ENCODE measurements at places on chromosomes 2 and 18. TPM values are rescaled to one million over a fixed set of nuclear protein-coding genes. Genes with fewer than 3 reads are reported as not detected.

The GPR45 gene
- not detected for total RNA-seq

The AGXT gene
- total RNA-seq: not detected

The CTAGE1 gene
- total RNA-seq: not detected

The PLB1 gene
- total RNA-seq: 0.33 TPM

The ADAM23 gene
- total RNA-seq: 4.5 TPM

The UCN gene
- total RNA-seq: 0.38 TPM

The UGT1A5 gene
- not detected for total RNA-seq

The CDH20 gene
- total RNA-seq: not detected

The CPO gene
- total RNA-seq: 0.19 TPM

The EGR4 gene
- not detected for total RNA-seq

The TMEM198 gene
- total RNA-seq: not detected

The SOCS6 gene
- total RNA-seq: 29.7 TPM

The PTH2R gene
- total RNA-seq: not detected

The DCC gene
- total RNA-seq: not detected

The COL5A2 gene
- total RNA-seq: 107 TPM

The SCYGR4 gene
- not detected for total RNA-seq

The LPIN2 gene
- total RNA-seq: 35.9 TPM

The SERPINB3 gene
- not detected for total RNA-seq

The GLS gene
- total RNA-seq: 143 TPM

The CIB4 gene
- total RNA-seq: not detected

The MYO5B gene
- 0.65 TPM for total RNA-seq

The HOXD3 gene
- 18.0 TPM for total RNA-seq

The ARHGAP15 gene
- total RNA-seq: not detected

The AQP12A gene
- total RNA-seq: not detected

The SPAG16 gene
- total RNA-seq: 9.1 TPM

The LHCGR gene
- total RNA-seq: not detected

The PXDN gene
- total RNA-seq: 560 TPM

The CD207 gene
- total RNA-seq: not detected

The INHBB gene
- 6.9 TPM for total RNA-seq

The RAMP1 gene
- not detected for total RNA-seq

The NMUR1 gene
- not detected for total RNA-seq

The TWIST2 gene
- 1.8 TPM for total RNA-seq

The RAB6D gene
- 0.10 TPM for total RNA-seq

The L3MBTL4 gene
- total RNA-seq: 0.33 TPM

The PLGLB2 gene
- total RNA-seq: 1.5 TPM

The MEP1B gene
- not detected for total RNA-seq

The NAT8 gene
- total RNA-seq: not detected

The IRS1 gene
- total RNA-seq: 0.38 TPM

The RGPD4 gene
- total RNA-seq: not detected

The TEKT4 gene
- total RNA-seq: not detected

The SERPINB13 gene
- not detected for total RNA-seq

The C2orf78 gene
- total RNA-seq: not detected

The AQP4 gene
- total RNA-seq: not detected

The CXCR1 gene
- total RNA-seq: not detected

The COL6A3 gene
- total RNA-seq: 25.7 TPM

The CD226 gene
- under 0.01 TPM for total RNA-seq

The TLX2 gene
- total RNA-seq: not detected

The PRSS56 gene
- total RNA-seq: not detected

The POMC gene
- total RNA-seq: 0.98 TPM

The ELOA2 gene
- total RNA-seq: not detected

The CCDC148 gene
- total RNA-seq: 0.48 TPM

The EIF2AK3 gene
- 22.4 TPM for total RNA-seq

The LINC00305 gene
- total RNA-seq: not detected

The PROM2 gene
- total RNA-seq: 0.57 TPM

The GALNT14 gene
- total RNA-seq: not detected

All from vein endothelial cell (primary cell).